ENCODE measurements at places on chromosomes 4 and X.

GRCh38 chrX:49850028-49850427, 20.9 kb downstream of the PAGE4 start:
- DNase-seq = no peak

GRCh38 chrX:112849016-112849415, 8.4 kb upstream of the AMOT start:
- peak; percentile 25 for DNase-seq

DNA sequence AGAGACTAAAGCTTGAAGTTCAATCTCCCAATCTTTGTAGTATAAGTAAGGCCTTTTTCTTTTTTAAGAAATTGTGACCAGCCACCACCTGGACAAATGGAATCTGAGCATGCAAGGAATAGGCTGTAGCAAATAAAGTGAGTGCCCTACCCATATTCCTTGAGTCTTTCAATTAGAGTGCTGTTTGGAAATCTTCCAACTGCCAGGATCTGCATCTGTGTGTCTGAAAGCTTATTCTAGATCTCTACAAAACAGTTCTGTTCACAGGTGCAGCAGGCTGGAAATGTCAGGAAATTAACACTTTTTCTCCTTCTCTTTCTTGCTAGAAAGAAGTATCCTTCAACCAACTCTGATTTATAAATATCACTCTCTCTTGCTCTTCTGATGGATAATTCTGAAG, 76.7 kb upstream of the NDST3 start:
- no peak for DNase-seq

- DNase-seq = no peak
Observed at GRCh38 chr4:142708231-142708630, 137.9 kb downstream of the INPP4B start.

- no peak for DNase-seq
Observed at GRCh38 chr4:112343330-112344080, 46.3 kb downstream of the ALPK1 start.

- DNase-seq = peak; percentile 70
Observed at GRCh38 chrX:3461397-3462165, 115.1 kb upstream of the MXRA5 start.

DNA sequence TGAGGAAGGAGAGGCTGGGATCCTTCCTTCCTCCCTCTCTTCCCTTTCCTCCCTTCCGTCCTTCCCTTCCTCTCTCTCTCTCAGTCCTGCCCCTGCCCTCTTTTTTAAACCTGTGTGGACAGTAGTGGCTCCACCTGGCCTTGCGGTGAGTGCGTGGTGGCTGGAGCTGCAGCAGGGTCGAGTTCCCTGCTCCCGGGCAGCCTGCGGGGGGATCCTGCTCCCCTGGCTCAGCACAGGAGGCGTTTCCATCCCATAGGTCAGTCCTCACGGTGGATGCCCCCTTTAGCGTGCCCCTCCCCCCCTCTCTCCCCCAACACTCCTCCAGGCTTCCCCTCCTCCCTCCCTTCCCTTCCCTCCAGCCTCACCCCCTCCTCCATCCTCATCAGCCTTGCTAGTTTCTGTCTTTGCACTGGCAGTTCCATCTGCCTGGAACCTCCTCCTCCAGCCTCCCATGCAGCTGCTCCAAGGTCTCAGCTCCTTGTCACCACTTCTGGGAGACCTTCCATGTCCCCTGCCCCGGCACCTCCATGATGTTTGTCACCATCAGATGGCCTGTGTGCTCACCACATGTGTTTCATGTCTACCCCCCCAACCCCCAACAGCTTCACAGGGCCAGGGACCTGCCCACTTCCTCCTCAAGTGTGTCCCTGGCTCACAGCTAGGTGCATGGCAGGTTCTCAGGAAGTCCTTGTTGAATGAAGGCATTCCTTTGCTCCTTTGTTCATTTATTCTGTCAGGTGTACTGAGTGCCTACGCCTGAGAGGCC, 68.4 kb downstream of the PSAPL1 start:
- DNase-seq = no peak

GRCh38 chrX:87702795-87703194, 185.2 kb downstream of the KLHL4 start:
- DNase-seq = no peak

- no peak for DNase-seq
Observed at GRCh38 chrX:17377091-17377717, 2.2 kb downstream of the NHS start.

DNA sequence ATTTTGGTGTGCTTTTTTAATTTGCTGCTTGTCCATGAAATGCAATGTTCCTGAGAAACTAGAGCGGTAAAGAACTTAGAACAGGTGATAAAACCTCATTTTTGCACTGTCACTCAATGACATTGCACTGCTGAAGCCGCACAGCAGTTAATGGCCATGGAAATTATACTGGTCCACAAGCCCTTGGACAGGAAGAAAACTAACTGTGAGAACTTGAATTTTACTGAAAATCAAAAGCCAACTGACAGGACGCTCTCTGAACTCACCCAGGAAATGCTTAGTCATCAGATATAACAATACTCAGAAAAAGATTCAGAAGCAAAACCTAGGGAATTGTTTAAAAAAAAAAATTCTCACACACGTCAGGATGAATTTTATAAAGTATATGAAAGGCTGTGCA, 246.4 kb upstream of the SLC7A11 start:
- no peak for DNase-seq

- no peak for DNase-seq
Observed at GRCh38 chr4:153594210-153594609, 89.9 kb upstream of the TLR2 start.

DNA sequence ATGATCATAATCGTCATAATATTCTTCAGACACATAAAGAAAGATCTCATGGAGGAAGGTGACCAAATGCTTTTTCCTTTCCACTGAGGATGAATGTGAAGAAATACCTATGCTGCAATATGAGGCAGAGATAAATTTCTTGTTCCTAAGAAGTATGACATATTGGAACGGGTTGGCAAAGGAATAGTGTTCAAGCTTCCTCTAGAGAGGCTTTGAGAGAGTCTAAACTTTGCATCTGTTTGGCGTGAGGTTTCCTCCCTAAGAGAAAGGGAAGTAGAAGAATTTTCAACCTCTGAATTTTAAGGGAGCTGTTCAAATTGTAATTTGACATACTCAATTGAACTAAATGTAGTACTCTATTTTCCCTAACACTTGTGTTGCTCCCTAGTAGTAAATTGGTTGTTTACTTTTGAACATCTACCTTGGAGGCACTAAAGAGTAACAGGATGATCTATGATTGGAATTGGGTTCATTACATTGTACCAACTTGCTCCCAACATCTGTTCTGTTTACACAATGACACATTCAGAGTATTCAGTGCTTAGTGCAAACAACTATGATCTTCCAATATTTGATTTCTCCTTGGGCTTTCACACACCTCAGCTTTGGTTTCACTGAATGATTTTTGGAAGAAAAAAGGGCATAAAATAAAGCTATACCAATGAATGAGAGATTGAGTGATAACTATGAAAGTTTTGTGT, 122.0 kb downstream of the CORIN start:
- DNase-seq = no peak

- DNase-seq = no peak
Observed at GRCh38 chr4:2318476-2318875, 56.6 kb upstream of the MXD4 start.

DNA sequence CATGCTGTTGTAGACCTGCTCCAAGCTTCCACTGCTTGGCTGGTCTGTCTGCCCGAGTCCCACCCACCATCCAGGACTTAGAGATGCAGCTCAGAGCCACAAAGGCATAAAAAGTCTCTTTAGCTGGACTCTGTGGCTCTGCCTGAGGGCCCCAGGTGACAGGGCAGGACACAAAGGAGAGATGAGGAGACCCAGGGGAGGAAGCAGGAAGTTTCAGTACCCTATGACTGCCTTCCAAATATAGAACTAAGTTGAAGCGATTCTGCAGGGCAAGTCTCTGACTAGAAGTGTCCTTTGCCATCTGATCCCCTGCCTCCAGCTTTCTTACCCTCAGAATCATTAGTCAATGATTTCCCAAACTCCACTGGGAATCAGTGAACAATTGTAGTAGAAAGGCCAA, 11.2 kb upstream of the CXCR3 start:
- DNase-seq = no peak

DNA sequence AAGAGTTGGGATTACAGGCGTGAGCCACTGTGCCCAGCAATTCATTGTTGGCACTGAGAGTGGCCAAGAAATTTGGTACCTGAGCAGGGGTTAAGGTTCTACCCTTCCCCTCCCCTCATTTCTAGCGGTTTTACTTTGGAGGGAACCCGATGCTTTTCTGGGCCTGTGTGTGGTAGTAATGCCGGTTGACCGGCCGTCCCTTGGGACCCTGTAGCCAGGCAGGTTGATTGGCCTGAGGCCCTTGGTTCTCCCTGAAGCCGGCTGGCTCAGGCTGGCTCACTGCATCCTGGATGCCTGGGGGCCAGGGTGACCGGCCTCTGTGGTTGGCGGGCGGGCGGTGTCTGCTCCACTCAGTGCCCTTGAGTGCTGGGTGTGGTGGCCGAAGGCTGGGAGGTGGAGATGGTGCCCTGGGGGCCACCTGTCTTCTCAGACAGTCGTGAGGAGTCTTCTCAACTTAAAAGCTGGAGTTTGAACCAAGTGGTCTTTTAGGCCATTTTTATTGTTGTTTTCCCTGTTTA, 45.6 kb downstream of the RGS12 start:
- DNase-seq = no peak

GRCh38 chr4:189232274-189232673, 708.4 kb upstream of the FRG1 start:
- peak; percentile 29 for DNase-seq

DNA sequence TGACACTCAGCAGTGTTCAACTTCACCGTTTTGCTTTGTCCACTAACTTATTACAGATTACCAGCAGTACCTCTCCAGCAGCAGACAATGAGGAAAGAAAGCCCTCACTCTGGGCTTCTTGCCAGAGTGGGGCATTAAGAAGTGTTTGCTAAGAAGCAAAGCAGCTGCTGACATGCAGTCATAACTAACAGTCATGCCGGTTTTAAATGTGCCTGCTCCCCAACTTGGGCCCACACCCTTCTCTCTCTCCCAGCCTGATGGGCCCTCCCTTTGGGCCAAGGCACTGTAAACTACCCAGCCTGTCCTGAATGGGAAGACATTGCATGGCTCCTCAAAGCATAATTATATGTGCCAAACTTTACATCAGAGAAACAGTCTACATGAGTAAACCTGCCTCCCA, 54.6 kb upstream of the HHIP start:
- peak; percentile 89 for DNase-seq

GRCh38 chrX:101071582-101071981, 7.1 kb upstream of the TMEM35A start:
- no peak for DNase-seq

DNA sequence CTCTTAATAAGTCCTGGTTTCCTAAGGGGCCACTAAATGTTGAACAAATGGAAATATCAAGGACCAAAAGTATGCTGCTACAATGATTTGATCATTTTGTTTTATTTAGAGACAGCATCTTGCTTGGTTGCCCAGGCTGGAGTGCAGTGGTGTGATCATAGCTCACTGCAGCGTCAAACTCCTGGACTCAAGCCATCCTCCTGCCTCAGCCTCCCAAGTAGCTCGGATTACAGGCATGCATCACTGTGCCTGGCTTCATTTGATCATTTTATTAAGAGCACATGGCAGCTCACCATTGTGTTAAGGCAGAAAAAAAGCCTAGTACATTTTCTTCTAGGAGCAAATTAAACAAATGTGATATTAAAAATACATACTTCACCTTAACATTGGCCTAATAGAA, 52.7 kb downstream of the DCLK2 start:
- DNase-seq = peak; percentile 89

DNA sequence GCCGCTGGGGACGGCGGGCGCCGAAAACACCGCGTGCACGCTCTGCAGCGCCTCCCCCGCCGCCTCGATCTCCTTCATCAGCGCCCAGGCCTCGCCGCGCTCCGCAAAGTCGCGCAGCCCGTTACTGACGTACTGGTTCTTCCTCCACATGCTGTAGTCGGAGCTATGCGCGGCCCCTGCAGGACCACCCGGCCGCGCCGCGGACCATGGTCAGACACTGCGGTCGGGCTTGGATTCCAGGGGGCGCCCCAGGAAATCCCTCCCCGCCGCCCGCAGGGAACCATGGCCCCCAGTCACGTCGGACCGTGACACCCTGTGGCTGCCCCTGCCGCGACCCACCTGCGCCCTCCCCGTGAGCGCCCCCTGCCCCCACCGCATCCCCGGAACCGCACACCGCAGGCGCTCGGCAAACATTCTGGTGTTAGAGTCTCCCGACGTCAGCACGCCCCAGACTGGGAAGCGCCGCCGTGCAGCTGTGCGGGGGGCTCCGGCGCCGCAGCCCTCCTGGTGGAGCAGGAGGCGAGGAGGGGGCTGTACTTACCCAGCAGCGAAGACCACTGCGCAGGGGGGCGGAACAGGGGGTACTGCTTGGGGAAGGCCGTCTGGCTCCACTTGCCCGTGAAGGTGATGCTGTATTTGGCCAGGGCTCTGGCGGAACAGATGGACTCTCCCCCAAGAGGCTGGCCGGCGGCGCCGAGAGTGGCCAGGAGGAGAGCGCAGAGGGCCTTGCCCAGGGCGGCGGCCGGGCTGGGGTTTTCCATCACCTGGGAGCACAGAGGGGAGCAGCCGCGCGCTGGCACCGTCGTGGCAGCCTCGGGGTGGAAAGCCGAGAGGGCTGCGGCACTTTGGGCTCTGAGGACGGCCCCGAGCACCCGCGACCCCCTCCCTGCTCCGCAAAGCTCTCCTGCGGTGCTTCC, 814 bp downstream of the SPON2 start:
- DNase-seq = no peak

DNA sequence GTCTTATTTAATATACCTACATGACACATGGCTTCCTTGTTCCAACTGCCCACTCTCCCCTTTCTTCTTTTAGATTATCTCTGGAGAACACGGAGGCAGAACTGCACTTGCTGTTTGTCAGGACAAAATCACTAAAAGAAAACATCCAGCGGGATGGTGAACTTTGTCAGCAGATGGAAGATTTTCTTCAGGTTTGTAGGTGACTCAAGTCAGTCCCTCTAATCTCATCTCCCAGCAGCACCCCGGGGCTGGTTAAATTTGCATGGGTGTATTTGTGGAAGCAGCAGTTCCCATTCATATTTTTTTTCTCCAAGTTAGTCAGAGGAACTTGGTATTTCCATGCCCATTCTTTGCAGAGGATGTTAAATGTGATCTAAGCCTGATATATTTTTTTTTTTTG, 31.8 kb downstream of the FHDC1 start:
- no peak for DNase-seq

- no peak for DNase-seq
Observed at GRCh38 chr4:26199596-26199995, 121.2 kb upstream of the RBPJ start.

DNA sequence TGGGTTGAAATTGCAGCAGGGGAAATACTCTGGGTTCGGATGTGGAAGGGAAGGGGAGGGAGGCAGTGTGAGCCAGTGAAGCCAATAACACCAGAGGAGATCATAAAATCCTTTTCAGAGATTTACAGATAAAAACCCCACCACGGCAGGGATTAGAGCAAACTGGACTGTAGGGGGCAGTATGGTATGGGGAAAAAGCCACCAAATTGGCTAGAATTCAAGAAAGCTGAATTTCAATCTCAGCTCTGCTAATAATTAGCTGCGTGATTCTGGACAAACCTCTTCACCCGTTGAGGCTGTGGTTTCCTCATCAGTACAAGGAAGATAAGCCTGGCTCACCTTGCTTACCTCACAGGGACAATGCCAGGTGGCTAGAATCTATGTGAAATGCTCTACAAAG, 108.1 kb downstream of the ATG4A start:
- peak; percentile 20 for DNase-seq

- DNase-seq = no peak
Observed at GRCh38 chr4:119624356-119624755, 4.2 kb downstream of the PDE5A start.

Measured in fibroblast of skin of abdomen (primary cell).